ENCODE measurements at places on chromosomes 16 and 17.

DNA sequence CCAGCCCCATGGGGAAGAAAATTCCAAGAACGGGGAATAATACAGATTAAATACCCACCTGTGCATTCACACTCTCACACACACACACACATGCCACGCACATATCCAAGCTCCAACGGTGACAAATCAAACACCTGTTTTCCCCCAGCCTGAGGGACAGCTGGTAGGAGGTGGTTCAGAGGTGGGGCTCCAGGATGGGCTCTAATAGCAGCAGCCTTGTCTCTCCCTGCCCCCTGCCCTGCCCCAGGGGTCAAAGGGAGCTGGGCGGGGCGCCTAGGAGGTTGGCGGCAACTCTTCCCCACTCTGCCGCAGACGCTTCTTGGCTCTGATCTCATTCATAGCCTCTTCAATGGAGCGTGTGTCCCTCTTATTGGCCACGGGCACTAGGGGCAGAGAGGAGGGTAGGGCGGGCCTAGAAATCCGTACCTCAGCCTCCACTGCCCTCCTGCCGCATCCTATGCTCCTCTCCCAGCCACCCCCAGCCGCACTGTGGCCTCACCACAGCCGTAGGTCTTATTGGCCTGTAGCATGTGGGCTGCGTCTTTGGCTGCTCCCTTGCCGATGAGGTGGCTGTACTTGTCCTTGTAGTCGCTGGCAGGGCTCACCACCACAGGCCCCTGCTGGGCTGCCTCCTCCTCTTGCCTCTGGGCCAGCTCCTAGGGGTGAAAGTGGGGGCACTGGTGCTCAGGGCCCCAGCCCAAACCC lies 8.2 kb downstream of the SPAG7 start:
- DNase-seq: no peak

GRCh38 chr17:66751771-66752170 lies 83.1 kb upstream of the CACNG5 start:
- DNase-seq: no peak

DNA sequence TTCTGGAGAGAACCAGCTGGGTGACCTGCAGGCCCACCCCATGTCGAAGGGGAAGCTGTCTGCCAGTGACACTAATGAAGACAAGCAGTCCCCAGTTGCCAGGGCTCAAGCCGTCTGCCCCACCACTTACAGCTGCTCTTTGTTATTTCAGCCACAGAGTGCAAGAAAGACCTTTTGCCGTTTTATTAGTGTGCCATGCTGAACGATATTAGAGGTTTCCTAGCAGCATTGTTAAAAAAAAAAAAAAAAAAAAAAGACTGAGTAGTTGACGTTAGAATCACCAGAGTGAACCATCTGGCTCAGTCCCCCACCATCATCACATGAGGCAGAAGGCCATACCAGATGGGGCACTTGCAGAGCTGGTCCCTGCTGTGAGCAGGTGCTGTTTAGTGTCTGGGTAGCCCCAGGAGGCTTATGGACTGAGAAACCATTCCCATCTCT lies 26.5 kb upstream of the SLC39A11 start:
- no peak for DNase-seq

DNA sequence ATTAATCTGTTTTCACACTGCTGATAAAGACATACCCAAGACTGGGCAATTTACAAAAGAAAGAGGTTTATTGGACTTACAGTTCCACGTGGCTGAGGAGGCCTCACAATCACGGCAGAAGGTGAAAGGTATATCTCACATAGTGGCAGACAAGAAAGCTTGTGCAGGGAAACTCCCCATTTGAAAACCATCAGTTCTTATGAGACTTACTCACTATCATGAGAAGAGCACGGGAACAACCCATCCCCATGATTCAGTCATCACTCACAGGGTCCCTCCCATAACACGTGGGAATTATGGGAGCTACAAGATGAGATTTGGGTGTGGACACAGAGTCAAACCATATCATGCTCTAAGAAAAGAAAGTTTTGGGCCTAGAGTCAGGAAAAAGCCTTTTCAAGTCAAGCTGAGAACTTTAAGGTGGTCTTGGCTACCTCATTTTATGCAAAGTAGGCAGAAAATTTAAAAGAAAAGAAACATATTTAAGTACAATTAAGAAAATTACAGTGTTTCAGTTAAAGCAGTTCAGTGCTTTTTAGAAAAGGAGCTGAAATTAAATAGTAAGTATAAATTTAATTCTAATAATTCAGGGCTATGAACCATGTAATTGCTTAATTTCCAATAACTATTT lies 24.9 kb upstream of the CRYM start:
- no peak for DNase-seq

GRCh38 chr17:66960613-66961012 lies 3.9 kb upstream of the CACNG4 start:
- DNase-seq: no peak
